ENCODE measurements at places on chromosomes 7 and 10. TPM values are rescaled to one million over a fixed set of nuclear protein-coding genes. Genes with fewer than 3 reads are reported as not detected.

Gene PHYHIPL
- total RNA-seq: not detected

Gene AS3MT
- 0.54 TPM for total RNA-seq

Gene VWA2
- total RNA-seq: not detected

Gene OR2A42
- total RNA-seq: not detected

Gene ANXA8L1
- not detected for total RNA-seq

Gene MAGI2
- total RNA-seq: 0.60 TPM

Gene OR6B1
- not detected for total RNA-seq

Gene PHF14
- 40.7 TPM for total RNA-seq

Gene PRF1
- total RNA-seq: not detected

Gene CPN1
- total RNA-seq: not detected

Gene PALD1
- 109 TPM for total RNA-seq

Gene OLAH
- 0.26 TPM for total RNA-seq

Gene COX19
- 6.8 TPM for total RNA-seq
